Activated CD8-positive, alpha-beta memory T cell treated with anti-CD3 and anti-CD28 coated beads for 4 hours (primary cell): ENCODE measurements at places on chromosomes 2 and 18.
A peak's percentile ranks its signal among the peaks of the same experiment; 100 is the strongest.

- no peak for DNase-seq
Measured at GRCh38 chr2:120473522-120474271, 127.8 kb downstream of the INHBB start.

GRCh38 chr2:118055512-118056164 lies 32.6 kb upstream of the INSIG2 start:
- DNase-seq = no peak

DNA sequence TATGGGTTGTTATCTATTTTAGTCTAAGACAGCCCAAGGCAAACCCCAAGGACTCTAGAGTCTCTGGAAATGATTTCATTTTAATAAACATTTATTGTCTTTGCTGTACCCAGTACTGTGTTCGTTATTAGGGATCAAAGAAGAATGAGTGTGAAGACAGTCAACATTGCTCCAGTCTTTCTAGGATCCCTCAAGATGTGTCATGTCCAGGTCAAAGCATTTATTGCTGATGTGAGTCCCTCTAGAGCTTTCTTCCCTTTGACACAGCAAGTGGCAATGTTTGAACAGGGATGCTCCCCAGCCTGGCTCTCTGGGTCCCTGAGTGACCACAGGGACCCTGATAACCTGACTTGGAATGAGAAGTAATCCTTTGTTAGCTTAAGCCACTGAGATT lies 123.1 kb upstream of the STK17B start:
- DNase-seq = no peak

GRCh38 chr2:9818097-9818496 lies 25.2 kb upstream of the TAF1B start:
- no peak for DNase-seq

GRCh38 chr18:48123941-48124340 lies 193.5 kb upstream of the SMAD2 start:
- DNase-seq = no peak

- no peak for DNase-seq
Measured at GRCh38 chr2:26130763-26131162, 42.1 kb upstream of the GAREM2 start.

- no peak for DNase-seq
Measured at GRCh38 chr18:77754475-77755044, 504.9 kb downstream of the GALR1 start.

GRCh38 chr2:32424739-32425138 lies 67.9 kb downstream of the BIRC6 start:
- no peak for DNase-seq

DNA sequence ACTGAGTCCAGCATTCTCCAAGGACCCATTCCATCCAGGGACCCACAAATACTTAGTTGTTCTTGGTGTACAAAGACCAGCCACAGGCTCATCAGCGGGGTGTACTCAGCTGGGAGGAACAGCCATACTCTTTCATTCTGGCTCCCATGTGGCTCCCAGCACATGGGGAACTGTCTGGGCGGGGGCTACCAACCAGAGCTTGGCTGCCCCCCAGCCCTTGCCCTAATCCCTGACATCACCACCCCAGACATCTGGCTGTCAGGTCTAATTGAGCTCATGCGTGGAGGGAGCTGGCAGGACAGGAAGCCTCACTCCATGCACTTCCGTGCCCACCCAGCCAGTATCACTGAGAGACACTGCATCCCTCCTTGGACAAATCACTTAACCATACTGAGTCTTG lies 283.6 kb downstream of the DYSF start:
- DNase-seq = no peak

DNA sequence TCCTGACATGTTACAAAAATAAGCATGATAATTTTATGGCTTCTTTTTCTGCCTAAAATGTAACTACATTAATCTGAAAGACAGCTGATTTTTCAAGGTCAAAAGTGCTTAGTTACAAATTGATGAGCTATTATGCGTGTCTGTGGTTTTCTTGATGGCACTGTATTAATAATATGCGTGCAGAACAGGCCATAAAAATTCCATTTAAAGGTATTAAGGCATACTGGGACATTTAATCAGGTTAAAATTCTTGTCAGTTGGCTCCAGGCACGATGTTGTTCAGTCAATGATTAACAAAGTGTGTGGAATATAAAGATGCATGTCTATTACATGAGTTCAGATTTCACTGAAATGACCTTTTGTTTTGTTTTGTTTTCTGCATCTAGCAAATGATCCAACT lies 420.1 kb upstream of the ZNF804A start:
- DNase-seq = no peak

DNA sequence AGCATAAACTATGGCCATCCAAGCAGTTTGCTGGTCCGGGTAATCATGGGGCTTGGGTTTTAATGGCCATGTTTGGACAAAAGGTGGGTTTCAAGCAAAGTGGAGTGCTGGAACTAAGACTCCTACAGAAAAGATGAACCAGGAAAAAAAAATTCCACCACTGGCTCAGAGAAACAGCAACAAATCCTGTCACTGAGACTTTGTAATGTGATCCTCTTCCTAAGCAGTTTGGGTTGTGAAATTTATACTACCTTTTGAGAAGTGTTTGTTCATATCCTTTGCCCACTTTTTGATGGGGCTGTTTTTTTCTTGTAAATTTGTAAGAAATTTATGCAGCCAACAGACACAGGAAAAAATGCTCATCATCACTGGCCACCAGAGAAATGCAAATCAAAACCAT lies 40.2 kb downstream of the MRPL33 start:
- DNase-seq = no peak

GRCh38 chr2:225399504-225399903 lies at the start of gene NYAP2:
TSS of gene NYAP2 (plus strand) at chr2:225399710. CDS start at chr2:225408881, 9,171 bp downstream.
- DNase-seq = no peak

DNA sequence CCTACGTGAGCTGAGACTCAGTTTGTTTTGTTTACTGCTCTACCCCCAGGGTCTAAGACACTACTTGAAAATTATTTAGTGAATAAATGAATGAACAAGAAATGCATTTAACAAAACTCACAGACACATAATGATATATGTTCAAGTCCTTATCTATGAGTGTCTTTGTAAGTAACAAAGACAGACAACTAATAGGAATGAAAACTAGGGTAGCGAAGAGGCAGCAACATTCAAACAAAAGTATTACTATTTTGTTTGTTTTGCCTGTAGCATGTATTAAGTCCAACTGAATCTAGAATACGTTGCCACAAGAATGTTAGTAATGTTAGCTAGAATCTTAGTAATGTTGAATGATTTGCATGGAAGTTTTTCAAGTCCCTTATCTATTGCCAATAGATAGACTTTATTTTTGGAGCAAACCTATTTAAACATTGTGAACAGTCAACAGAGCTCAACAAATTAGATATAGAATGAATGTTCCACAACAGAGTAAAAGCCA lies 144.8 kb upstream of the VWC2L start:
- no peak for DNase-seq

DNA sequence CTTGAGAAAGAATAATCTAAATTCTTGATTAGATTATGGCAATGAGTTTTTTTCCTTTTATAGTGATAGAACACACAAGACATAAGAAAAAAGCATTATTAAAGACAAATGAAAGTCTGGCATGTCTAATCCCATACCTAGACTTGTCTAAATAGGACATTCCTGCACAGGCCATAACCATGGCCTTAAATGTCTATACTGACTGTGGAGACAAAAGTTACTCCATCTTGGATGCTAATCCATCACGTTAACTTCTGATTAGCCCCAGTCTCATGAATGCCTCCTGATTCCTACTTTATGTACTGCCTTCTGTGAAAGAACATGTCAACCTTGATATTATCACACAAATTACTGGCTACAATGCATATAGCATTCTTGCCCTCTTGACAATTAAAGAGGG lies 23.6 kb downstream of the ORC2 start:
- DNase-seq = no peak

- no peak for DNase-seq
Measured at GRCh38 chr2:9256570-9257043, 50.0 kb downstream of the ASAP2 start.

DNA sequence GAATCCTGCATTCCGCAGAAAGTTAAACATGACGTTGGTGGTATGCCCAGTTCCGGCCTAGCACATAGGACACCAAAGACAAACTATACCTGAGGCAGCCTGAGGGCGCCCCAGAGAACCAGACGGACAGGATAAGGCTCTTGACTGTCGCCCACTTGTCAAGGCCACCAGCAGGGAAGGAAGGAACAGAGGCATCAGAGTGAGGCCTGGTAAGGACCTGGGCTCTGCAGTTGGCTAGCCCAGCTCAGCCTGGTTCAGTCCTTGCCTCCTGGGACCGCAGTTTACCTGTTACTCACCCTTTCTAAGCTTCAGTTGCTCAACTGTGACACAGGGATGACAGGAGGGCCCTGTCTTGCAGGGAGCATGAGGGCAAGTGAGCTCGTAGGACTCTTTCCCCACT lies 82.1 kb downstream of the ACTR2 start:
- DNase-seq = no peak

DNA sequence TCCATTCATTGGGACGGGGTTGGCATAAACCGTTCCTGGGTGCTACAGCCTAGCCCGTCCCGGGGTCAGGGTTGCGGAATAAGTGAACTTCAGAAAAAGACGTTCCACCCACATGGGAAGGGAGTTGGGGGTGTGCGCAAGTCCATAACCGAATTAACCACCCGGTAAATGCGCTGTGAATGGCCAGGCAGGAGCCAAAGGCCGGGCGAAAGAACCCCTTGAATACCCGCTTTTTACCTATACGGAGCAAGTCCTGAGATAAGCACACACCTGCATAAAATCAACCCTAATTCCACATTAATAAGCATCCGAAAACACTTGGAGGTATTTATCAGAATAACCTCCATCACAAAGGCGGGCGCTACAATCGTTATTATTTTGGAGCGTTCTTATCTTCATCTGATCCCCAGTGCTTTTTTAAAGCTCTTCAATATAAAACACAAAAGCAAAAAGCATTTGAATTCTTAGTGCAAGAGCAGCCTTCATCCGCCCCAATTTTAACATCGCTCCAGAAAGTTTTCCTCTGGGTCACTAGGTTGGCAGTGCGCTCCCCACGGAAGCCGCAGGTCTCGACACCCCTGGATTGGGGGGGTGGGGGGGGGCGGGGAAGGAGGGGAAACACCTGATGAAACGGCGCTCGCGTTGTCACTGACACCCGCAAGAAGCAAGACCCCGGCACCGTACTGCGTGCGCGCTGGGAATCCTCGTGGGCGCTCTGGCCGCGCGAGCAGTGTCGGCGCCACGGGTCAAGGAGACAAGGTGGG lies 1.2 kb downstream of the SATB2 start:
- no peak for DNase-seq

DNA sequence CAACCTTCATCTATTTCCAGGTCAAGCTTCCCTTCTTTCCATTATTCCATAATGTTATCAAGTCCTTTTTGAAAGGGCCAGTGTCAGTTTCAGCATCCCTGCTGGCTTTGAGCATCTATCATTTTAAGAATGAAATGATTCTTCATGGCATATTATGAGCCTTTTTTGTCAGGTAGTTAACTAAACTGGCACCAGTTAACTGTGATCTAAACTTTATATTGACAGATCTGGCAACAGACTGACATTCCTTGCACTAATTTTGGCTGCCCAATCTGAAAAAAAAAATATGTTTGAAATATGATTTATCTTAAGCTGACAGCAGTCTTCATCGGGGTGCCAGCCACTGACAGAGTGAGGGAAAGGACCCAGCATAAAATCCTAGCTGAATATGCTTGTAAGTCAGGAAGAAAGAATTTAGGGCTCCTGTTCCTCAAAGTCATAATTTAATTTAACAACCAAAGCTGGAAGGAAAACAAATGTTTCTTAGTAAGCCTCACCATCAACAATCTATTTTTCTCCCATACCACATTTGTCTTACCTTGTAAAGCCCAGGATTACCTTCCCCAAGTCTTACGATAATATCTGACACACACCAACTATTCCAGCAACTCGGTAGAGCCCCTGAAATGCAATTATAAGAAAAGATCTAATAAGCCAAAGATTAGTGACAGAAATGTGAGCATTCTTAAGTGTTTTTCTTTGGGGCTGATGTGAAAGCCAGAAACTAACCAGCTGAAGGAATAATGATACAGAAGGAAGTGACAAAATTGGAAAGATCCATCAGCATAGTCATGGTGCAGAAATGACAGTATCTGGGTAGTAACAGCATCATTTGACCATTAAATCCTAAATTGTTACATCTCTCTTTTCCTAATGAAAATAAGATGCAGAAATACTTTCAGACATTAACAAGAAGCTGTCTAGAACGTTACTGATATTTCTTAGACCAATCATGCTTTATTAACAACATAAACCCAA lies 228.1 kb downstream of the RBM43 start:
- no peak for DNase-seq

- no peak for DNase-seq
Measured at GRCh38 chr2:126253669-126254068, 402.3 kb upstream of the GYPC start.

GRCh38 chr2:198186257-198186656 lies 381.9 kb downstream of the PLCL1 start:
- no peak for DNase-seq

- no peak for DNase-seq
Measured at GRCh38 chr2:143357966-143358365, 228.7 kb downstream of the ARHGAP15 start.

GRCh38 chr2:14903709-14904374 lies 271.3 kb downstream of the LRATD1 start:
- peak; percentile 4 for DNase-seq

- no peak for DNase-seq
Measured at GRCh38 chr18:50836521-50836957, 16.7 kb upstream of the MRO start.

GRCh38 chr18:3037423-3037915 lies 24.5 kb upstream of the LPIN2 start:
- no peak for DNase-seq

DNA sequence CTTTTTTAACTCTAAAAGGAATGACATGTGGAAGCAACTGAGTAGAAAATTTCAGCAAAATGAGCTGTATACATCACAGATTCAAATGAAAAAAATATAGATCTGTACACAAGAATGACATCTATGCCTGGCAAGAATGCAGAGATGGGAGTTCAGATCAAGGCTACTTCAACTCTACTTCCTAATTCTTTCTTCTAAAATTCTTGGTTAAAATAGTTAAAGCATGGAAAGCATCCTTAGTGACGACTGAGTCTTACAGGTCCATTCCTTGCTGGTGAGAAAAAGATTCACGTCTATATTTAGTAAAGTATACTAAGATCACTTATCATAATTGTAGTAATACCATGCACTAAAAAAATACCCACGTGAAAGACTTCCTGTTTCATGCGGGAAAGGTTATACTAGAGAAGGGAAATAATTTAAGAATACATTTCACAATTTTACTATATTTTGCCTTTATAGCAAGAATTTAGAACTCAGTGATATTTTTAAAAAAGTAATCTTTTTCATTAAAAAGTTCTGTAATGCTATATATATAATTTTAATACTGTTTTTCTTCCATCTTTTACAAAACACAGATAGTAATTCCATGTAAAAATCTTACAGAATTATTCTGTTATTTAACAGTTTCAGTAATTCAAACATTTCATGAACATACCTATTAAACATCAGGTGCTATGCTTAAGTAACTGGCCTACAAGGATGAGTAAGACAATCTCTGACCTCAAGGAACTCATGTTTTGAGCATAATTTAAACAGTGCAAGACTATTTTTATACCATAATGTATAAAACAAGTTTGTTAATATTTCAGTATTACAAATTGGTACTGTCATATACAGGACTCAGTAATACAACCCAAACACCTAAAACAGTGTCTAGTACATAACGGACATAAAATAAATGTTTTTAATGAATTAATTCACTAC lies 159.6 kb downstream of the BAZ2B start:
- DNase-seq = no peak
